ENCODE measurements at places on chromosomes 11 and 22.

GRCh38 chr11:129143335-129143734 is 48.8 kb downstream of the ARHGAP32 start:
- peak; percentile 100 for DNase-seq

GRCh38 chr22:20940904-20941385 is 23.7 kb downstream of the CRKL start:
- no peak for DNase-seq

DNA sequence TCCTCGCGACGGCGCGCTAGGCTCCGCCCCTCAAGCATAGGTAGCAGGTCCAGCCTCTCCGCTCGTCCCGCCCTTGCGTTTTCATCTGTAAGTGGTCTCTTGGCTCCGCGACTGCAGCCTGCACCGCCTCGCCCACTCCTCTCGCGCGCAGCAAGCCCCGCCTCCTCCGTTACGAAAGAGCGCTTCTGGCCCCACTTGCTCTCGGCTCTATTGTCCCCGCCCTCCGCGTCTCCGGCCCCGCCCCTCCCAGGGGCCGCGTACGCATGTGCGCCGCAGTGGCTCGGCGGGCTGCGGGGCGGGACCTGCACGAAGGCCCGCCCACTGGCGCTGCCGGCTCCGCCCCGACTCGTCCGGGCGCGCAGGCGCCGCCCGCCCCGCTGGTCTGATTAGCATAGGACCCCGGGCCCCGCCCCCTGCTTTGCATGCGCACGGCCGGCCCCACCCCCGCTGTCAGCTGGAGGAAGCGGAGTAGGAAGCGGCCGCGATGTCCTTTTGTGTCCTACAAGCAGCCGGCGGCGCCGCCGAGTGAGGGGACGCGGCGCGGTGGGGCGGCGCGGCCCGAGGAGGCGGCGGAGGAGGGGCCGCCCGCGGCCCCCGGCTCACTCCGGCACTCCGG is at the start of gene ESRRA:
Gene ESRRA (plus strand): TSS at position 450 of the 616 bp plus-strand sequence. CDS start 1,656 bp downstream, outside the sequence.
- DNase-seq: peak; percentile 94

GRCh38 chr11:34840736-34841386 is 75.3 kb downstream of the APIP start:
- peak; percentile 20 for DNase-seq

DNA sequence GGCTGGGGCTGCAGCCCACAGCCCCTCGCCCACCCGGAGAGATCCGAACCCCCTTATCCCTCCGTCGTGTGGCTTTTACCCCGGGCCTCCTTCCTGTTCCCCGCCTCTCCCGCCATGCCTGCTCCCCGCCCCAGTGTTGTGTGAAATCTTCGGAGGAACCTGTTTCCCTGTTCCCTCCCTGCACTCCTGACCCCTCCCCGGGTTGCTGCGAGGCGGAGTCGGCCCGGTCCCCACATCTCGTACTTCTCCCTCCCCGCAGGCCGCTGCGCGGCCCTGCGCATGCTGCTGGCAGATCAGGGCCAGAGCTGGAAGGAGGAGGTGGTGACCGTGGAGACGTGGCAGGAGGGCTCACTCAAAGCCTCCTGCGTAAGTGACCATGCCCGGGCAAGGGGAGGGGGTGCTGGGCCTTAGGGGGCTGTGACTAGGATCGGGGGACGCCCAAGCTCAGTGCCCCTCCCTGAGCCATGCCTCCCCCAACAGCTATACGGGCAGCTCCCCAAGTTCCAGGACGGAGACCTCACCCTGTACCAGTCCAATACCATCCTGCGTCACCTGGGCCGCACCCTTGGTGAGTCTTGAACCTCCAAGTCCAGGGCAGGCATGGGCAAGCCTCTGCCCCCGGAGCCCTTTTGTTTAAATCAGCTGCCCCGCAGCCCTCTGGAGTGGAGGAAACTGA is 731 bp downstream of the GSTP1 start:
- peak; percentile 56 for DNase-seq

DNA sequence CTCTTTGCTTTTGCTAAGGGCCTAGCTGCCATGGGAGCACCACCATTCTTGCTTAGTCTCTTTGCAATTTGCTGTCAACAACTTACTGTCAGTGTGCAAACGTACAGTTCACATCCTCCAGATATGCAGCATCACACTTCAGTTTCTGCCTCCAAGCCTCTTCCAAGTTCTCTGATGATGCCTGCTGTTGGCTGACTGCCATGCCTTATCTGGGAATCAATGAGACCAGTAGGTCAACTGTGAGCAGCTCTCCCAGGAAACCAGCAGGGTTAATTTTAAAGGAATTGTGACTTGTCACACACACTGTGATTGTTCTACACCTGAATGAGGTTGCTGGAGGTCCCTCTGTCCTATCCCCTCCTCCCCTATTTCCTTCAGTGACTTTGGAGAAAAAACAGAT is 56.0 kb downstream of the COPB1 start:
- peak; percentile 67 for DNase-seq

GRCh38 chr11:8886322-8886721 is 24.7 kb upstream of the AKIP1 start:
- no peak for DNase-seq

- DNase-seq: peak; percentile 85
Observed at GRCh38 chr11:64355078-64355940, 3.7 kb upstream of the RPS6KA4 start.

- peak; percentile 41 for DNase-seq
Observed at GRCh38 chr22:47395481-47395880, 633.0 kb downstream of the TBC1D22A start.
